ENCODE measurements at places on chromosomes 5 and 9. TPM values are rescaled to one million over a fixed set of nuclear protein-coding genes. Genes with fewer than 3 reads are reported as not detected.

The PCDHB12 gene
- not detected for total RNA-seq

The ZNG1E gene
- total RNA-seq: 34.9 TPM

The PAEP gene
- total RNA-seq: not detected

The RHOBTB3 gene
- total RNA-seq: 86.4 TPM

The HSD17B3 gene
- total RNA-seq: not detected

The DBH gene
- not detected for total RNA-seq

The ZNF618 gene
- 3.9 TPM for total RNA-seq

The C5orf58 gene
- total RNA-seq: not detected

The SYNPO gene
- total RNA-seq: 0.43 TPM

Measured in epithelial cell of proximal tubule (primary cell).